ENCODE measurements at places on chromosomes 1 and 21. TPM values are rescaled to one million over a fixed set of nuclear protein-coding genes. Genes with fewer than 3 reads are reported as not detected.

Gene FCN3
- 16.6 TPM for total RNA-seq

Gene VWA5B1
- not detected for total RNA-seq

Gene SYPL2
- total RNA-seq = 8.0 TPM

Gene NPL
- total RNA-seq = 4.6 TPM

DNA sequence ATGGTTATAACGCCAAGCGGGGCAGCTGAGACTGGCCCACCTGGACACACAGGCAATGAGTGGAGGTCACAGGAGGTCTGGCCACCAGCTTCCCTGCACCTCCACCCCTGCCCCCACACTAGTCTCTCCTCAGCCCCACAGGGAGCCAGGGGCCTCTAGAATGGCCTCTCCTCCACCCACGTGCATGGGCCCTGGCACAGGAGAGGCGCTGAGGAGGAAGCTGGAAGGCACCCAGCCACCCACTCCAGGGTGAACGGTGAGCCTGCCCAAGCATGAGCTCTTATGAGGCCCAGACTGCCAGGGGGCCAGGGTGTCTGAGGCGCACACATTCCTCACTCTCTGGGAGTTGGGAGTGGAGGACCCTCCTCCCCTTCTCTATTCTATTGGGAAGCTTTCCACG is 22.2 kb downstream of the LRP8 start:
- H3K27me3 ChIP-seq = no peaks in the 10 kb centered on the region
- no peak overlapping the region for H3K27ac ChIP-seq
- H3K4me3 ChIP-seq = no peak overlapping the region
- no peaks in the 10 kb centered on the region for H3K4me1 ChIP-seq
- no peak for DNase-seq

Gene PRAMEF7
- not detected for total RNA-seq

DNA sequence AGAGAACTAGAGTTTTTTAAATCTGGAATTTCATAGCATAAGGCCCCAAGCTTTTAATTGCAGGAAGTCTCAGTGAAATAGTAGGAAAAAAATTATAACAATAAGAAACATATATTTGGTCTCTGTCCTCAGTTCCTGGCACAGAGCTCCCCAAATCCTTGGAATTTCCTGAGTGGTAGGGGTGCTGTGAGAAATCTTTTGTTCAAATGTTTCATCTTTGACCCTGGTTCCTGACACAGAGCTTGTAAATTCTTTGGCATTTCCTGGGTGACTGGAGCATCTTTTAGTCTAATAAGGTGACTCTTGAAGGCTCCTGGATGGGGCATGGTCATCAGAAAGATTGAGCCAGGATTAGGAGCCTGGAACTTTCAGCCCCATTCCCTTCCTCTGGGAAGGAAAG is 225.7 kb upstream of the AJAP1 start:
- H3K27ac ChIP-seq = no peak overlapping the region
- no peak overlapping the region for H3K4me3 ChIP-seq
- no peaks in the 10 kb centered on the region for H3K36me3 ChIP-seq

Gene SLC30A1
- total RNA-seq = 7.5 TPM

DNA sequence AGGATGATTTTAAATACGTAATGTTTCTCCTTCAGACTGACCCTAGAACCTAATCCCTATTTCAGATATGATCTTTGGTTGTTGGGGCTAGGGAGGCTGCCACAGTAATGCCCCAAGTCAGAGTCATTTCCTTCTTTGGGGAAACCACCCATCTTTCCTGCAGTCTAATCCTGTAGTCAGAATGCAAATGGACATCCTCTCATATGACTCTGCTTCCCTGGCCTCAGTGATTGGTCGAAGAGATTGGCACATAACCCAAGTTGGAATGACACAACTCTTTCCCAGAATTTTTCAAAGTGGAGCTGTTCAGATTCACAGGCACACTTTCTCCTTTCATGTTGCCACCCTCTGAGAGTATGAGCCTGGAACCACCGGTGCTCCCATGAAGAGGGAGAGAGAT is 58.8 kb upstream of the ZNF644 start:
- H3K36me3 ChIP-seq = no peaks in the 10 kb centered on the region
- no peaks in the 10 kb centered on the region for H3K4me1 ChIP-seq
- H3K27ac ChIP-seq = no peak overlapping the region
- no peak overlapping the region for H3K4me3 ChIP-seq
- no peaks in the 10 kb centered on the region for H3K27me3 ChIP-seq

DNA sequence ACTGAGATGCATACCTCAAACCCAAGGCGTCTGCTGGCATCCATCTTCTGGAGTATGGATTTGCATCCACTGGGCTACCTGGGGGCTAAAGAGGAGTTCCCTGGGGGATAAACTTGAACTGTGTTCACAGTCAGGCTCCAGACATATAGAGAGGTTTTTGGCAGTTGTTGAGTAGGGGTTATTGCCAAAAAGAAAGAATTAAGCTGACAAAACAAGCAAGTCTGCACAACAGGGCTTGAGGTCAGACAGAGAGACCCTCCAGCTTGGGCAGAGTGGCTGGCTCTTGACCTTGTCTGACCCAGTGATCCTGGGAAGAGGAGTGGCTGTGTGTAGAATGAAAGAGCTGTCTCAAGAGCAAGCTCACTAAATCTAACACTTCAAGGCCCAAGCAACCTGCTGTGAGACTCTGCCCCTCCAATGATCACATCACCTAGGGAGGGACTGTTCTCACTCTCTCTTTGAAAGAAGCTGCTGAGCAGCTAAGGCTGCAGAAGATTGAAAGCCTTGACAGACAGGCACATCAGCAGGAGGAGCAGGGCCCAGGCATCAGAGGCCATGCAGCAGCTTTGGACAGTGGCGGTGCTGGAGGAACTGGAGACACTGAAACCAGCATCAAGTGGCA is 61.5 kb downstream of the SYT2 start:
- no peak for DNase-seq
- no peaks in the 10 kb centered on the region for H3K36me3 ChIP-seq
- H3K27ac ChIP-seq = no peak overlapping the region
- no peak overlapping the region for H3K4me3 ChIP-seq
- H3K27me3 ChIP-seq = no peaks in the 10 kb centered on the region

- H3K27me3 ChIP-seq = no peaks in the 10 kb centered on the region
- peaks cover 58% of the 10 kb centered on the region for H3K4me1 ChIP-seq
- no peak for DNase-seq
These were observed 11.7 kb downstream of the TAGLN2 start for GRCh38 chr1:159913451-159914192.

Gene CYP4B1
- total RNA-seq = 41.1 TPM

DNA sequence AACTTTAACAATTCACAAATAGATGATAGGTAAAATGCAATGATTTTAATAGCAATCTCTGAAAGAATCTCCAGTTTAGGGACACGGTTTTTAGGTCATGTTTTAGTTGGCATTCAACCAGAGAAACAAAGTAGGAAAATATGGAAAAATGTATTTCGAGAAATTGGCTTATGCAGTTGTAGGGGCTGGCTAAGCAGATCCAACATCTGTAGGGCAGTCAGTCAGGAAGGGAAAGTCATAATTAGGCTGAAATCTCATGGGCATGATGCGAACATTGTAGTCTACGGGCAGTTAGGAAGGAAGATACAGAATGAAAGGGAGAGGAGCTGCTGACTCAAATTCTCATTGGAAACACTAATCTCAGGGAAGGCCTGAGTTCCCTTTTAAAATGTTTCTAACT is 1276.0 kb upstream of the ADGRL4 start:
- no peaks in the 10 kb centered on the region for H3K27me3 ChIP-seq
- H3K36me3 ChIP-seq = no peaks in the 10 kb centered on the region

DNA sequence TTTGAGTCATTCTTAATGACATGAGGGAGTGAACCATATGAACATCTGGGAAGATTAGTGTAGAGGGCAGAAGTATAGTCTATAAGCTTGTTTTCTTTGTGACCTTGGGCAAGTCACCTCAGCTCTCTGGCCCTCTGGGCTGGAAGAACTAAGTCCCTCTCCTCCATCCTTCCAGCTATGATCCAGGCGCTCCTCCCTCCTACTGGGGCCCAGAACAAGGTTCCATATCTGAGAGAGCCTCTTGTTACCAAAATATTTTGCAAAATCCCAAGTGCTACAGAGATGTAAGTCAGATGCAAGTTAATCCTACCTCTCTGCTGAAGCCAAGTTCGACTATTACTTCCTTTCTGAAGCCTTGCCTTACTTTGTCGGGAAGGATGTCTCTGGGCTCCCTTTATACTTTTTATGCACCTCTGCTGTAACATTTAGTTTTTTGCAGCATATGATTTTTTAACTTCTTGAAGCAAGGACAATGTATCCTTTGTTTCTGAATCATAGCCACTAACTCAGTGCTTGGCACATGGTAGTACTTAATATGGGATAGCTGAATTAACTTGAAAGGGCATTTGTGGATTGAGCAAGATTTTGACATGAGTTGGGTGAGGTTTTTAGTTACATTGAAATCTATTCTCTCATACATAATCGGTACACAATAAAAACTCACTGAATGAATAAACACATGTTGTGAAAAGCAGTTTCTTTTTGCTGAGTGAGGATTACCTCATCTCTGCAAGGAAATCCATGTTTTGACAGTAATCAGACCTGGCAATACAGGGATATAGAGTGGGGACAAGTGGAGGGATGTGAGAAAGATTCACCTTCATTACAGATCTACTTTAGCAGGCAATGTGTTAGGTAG is 54.7 kb upstream of the BEND5 start:
- no peak overlapping the region for H3K4me3 ChIP-seq
- H3K4me1 ChIP-seq = no peaks in the 10 kb centered on the region
- H3K27me3 ChIP-seq = peaks cover 3% of the 10 kb centered on the region
- H3K27ac ChIP-seq = no peak overlapping the region
- DNase-seq = no peak

- no peak overlapping the region for H3K27ac ChIP-seq
- H3K4me1 ChIP-seq = no peaks in the 10 kb centered on the region
- no peaks in the 10 kb centered on the region for H3K27me3 ChIP-seq
- H3K4me3 ChIP-seq = no peak overlapping the region
- DNase-seq = no peak
These were observed 409.1 kb downstream of the RWDD3 start for GRCh38 chr1:95643071-95643470.

Gene RGS1
- total RNA-seq = 12.9 TPM

GRCh38 chr1:41856151-41856943 is 62.4 kb downstream of the HIVEP3 start:
- no peak overlapping the region for H3K27ac ChIP-seq
- H3K4me1 ChIP-seq = peaks cover 17% of the 10 kb centered on the region
- H3K36me3 ChIP-seq = no peaks in the 10 kb centered on the region
- no peak for DNase-seq

Gene TEDDM1
- not detected for total RNA-seq

DNA sequence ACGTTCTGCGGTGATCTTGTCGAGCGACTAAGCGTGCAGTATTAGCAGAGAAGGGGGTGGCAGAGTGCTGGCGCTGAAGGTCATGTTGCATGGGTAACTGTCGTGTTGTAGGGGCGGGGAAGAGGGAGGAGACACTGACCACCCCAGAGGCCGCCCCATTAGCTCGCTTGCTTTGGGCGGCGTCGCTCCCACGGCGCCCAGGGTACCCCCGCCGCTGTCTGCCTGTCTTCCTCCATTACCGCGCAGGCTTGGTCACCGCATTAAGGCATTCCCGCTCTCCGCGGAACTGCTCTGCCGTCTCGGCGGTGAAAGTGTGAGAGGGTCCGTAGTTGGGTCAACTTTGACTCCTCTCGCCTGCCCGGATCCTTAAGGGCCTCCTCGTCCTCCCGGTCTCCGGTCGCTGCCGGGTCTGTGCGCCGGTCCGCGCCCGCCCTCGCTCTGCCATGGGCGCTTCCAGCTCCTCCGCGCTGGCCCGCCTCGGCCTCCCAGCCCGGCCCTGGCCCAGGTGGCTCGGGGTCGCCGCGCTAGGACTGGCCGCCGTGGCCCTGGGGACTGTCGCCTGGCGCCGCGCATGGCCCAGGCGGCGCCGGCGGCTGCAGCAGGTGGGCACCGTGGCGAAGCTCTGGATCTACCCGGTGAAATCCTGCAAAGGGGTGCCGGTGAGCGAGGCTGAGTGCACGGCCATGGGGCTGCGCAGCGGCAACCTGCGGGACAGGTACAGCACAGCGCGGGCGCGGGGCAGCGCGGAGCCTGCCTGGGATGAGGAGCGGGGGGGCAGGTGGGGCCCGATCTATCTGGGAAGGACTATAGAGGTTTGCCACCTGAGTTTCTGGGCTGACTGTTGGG is at the start of gene MTARC2:
MTARC2 (plus strand) TSS at position 234 of the 846 bp plus-strand sequence; CDS start at position 444, 210 bp downstream.
- H3K4me1 ChIP-seq = peaks cover 61% of the 10 kb centered on the region
- peak; percentile 94 for DNase-seq
- H3K4me3 ChIP-seq = peak within 1 kb of the TSS; percentile 86
- no peaks in the 10 kb centered on the region for H3K36me3 ChIP-seq
- no peaks in the 10 kb centered on the region for H3K27me3 ChIP-seq

Gene FMO2
- total RNA-seq = 46.2 TPM

DNA sequence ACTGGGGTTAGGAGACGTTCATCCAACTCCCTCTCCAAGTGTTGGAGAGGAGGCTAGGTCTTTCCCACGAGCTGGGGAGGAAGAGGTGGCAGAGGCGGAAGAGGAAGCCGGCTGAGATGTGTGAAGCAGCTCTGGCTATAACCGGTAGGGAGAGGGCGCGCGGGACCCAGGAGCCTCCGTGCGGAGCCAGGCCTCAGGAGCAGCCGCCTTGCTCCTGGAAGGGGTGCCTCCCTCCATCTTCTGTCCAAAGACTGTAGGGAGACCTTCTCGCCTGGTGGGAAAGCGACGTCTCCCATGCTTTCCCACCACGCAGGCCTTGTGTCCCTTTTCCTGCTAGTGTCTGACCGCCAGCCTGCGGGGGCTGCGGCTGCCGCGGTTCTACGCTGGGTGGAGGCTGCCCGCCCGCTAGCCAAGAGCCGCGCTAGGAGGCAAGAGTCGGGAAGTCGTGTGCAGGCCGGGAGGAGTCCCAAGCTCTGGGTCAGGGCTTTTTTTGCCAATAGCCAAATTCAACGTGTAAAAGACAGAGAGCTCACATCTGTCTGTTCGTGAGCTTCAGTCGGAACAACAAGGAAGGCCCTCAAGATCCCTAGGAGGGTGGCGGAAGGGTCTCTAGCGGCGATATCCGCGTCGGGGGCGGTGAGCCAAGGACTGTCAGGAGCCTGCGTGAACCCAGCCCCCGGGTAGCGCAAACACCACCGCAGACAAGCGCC is 8.4 kb upstream of the NBPF11 start:
- no peaks in the 10 kb centered on the region for H3K27me3 ChIP-seq
- peaks cover 4% of the 10 kb centered on the region for H3K4me1 ChIP-seq
- no peaks in the 10 kb centered on the region for H3K36me3 ChIP-seq
- no peak overlapping the region for H3K27ac ChIP-seq
- DNase-seq = no peak
- peak overlapping the region; percentile 9 for H3K4me3 ChIP-seq

DNA sequence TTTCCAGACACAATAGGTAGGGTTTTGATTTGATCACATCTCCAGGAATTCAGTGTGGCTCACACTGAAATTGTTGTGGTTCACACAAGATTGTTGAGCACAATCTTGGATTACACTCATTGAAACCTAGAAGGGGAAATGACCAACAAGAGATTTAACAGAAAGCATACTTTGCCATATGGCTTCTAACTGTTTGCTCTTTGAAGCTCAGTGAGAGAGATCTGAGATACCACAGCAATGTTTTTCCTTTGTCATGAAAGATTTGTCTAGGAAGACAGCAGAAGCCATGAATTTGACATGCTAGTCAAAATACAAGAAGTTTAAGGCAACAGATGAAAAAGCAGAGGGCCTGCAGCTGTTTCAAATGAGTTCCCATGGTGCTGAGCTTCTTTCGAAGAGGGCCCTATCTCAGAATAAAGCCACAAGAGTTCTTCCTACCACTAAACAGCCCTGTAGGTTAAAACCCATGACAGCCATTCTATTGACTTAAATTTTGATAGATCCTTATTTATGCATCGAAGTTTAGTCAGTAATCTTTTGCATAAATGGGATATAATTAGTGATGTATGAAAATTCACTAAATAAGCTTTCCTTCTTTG is 650.4 kb downstream of the LTN1 start:
- no peaks in the 10 kb centered on the region for H3K36me3 ChIP-seq
- no peak overlapping the region for H3K4me3 ChIP-seq
- no peak overlapping the region for H3K27ac ChIP-seq
- H3K4me1 ChIP-seq = peaks cover 10% of the 10 kb centered on the region

GRCh38 chr1:42186152-42186551 is 21.6 kb upstream of the GUCA2A start:
- H3K36me3 ChIP-seq = peaks cover 78% of the 10 kb centered on the region
- DNase-seq = no peak
- no peak overlapping the region for H3K27ac ChIP-seq
- H3K4me1 ChIP-seq = peaks cover 11% of the 10 kb centered on the region

Gene KRTAP19-3
- total RNA-seq = not detected

All from esophagus muscularis mucosa (tissue), 4 donors.